Kidney glomerular epithelial cell (primary cell): ENCODE measurements at places on chromosomes 6 and 20.

DNA sequence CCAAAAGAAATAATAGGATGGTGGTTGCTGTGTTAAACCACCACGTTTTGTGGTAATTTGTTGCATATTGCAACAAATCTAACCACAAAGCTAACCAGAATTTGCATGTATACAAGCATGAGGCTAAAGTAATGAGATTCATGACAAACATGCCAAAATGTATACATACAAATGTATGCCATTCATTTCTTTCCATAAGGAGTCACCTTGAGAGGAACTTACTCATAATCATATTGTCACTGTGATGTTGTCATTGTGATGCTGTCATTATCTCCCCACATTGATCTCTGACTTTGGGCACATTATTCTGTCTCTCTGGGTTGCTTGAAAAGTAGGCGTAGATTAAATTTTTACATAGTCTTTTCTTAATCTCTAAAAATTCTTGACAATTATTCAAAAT lies 886.8 kb upstream of the FLRT3 start:
- no peak for DNase-seq

- no peak for DNase-seq
These were observed 17.6 kb downstream of the PRDM1 start for GRCh38 chr6:106103728-106104109.

GRCh38 chr6:170524172-170524502 lies 29.0 kb downstream of the PSMB1 start:
- DNase-seq: no peak

DNA sequence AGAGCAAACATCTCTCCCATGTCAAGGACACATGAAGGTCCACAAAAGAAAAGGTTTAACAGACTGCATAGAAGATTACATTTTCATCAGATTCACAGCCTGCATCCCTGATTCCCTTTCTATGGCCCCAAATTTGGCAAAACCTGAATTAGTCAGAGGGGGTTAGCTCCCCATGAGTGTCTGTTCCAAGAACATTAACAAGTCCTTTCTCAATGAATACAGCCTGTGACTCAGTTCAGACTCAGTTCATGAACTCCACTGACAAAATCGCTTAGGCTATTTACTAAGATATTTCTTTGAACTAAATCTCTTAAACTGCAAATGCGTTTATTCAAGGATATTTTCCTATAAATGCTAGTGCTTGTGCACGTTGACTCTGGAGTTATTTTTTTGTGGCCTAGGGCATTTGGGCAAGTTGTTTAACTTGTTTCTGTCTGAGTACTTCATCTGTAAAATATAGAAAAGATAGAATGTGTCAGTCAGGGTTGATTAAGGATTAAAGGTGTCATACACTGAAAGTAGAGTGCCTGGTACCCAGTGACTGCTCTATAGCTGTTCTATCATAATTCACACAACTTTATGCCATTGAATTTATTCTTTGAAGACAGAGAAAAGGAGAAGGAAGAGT lies 422.6 kb downstream of the HTR1B start:
- no peak for DNase-seq

- DNase-seq: no peak
These were observed 186.1 kb downstream of the ADAT2 start for GRCh38 chr6:143264379-143264778.

DNA sequence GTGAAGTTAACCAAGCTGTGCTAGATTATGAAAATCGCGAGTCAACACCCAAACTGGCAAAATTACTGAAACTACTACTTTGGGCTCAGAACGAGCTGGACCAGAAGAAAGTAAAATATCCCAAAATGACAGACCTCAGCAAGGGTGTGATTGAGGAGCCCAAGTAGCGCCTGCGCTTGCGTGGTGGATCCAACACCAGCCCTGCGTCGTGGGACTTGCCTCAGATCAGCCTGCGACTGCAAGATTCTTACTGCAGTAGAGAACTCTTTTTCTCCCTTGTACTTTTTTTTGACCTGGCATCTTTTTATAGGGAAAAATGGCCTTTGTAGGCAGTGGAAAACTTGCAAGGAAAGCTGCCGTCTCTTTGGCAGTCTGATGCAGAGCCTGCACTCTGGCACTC lies 6.8 kb downstream of the GID8 start:
- DNase-seq: no peak

- no peak for DNase-seq
These were observed 100.3 kb downstream of the ARHGAP18 start for GRCh38 chr6:129609635-129610034.

DNA sequence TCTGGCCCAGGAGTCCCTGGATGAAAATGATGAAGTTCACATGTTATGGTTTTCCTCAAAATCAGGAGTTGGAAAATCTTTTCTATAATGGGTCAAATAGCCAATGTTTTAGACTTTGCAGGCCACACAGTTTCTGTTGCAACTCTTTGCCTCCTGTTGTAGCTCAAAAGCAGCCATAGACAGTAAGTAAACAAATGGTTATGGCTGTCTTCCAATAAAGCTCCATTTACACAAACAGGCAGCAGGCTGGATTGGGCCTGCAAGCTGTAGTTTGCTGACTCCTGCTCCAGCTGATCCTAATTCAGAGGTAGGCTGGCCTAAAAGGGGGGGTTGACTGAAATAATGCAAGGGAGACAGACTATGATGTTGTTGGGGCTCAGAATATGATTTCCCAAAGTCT lies 33.0 kb downstream of the METTL24 start:
- no peak for DNase-seq

GRCh38 chr6:137717074-137718073 lies 149.7 kb upstream of the TNFAIP3 start:
- no peak for DNase-seq

DNA sequence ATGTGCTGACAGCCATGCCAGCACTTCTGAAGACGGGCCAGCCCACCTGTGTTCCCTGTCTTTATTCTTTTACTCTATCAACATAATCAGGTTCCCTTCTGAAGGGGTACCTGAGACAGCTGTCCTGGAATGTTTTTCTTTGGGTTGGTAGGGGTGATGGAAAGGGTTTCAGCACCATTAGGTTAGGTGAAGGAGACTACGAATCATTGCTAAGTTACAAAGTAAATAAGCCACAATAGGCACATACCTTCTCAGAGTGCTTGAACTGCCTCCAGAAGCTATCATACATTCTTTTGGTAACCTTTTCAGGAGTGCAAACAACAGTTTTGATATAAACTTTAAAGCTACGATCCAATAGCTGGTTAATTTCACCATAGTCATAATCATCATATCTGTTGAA lies 106.3 kb downstream of the SESN1 start:
- peak; percentile 13 for DNase-seq

GRCh38 chr6:21078497-21078896 lies 515.1 kb upstream of the SOX4 start:
- no peak for DNase-seq

DNA sequence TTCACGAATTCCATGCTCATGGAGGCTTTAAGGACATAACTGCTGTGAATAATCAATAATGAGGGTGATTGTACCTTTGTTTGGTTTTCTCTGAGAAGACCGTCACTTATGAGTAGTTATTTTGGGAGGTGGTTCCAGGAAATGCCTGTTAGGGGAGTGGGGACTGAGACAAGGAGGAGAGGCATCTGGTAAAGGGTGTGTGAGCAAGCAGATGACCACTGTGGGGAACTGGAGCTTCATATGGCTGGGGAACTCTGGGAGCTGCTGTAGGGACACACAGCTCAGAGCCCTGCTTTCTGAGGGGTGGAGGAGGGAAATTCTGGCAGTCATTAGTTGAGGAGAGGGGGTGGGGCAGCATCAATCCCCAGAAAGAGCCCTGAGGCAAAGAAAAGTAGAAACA lies 71.3 kb upstream of the TINAG start:
- DNase-seq: no peak
